ENCODE measurements at places on chromosomes 11 and 22.
A peak's percentile ranks its signal among the peaks of the same experiment; 100 is the strongest.

DNA sequence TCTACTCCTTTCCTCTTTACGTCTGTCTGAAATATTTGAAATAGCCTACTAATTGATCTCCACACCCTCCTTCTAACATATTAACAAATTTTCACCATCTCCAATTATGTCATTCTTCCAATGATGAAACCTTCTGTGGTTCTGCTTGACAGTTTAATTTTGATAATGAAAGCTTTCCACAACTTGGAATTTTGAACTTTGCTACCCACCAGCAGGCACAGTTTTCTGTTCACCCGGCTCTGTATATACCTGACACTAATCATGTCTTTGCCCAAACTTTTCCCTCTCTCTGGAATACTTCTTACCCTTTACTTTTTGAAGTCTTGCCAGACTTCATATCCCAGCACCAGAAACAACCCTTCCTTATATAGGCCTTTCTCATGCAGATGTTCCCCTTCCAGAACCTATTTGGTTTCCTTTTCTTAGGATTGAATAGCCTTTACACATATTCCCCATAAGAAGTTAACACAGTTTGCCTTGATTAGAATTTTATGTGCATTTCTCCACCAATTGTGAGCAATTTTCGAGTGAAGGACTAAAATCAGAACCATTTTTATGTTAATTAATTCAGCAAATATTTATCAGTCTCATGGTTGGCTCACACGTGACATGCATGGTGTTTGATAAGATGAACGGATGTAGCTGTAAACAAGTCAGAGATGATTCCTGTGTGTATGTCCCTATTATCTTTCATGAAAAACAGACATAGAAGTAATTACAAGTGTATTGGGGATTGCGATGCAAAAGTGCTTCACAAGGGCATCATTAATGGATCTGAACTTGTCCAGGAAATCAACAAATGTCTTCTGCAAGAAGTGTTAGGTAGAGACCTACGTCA lies 173.4 kb downstream of the ARHGAP42 start:
- DNase-seq = no peak

DNA sequence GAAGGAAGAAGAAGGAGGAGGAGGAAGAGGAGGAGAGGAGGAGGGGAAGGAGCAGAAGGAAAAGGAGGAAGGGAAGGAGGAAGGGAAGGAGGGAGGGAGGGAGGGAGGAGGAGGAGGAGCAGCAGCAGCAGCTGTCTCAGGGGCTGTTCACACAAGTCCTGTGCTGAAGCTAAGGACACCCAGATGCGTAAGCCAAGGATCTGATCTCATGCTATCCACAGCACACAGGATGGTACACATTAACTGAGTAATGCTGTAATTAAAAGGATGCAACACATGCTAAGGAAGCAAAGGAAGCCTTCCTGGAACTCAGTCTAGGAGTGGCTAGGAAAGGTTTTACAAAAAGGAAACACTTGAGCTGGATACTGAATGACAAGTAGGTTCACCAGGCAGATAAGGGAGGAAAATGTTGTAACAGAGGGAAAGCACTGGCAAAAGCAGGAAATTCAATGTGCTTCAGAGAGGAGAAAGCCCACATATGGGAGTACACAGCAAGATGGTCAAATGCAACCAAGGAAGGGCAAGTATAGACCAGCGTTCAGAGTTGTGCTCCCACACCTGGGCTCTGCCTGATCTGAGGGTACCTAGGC lies 32.0 kb downstream of the TRIM66 start:
- DNase-seq = no peak

GRCh38 chr11:8373519-8374432 lies 110.1 kb upstream of the LMO1 start:
- DNase-seq = no peak

- no peak for DNase-seq
These were observed 604 bp upstream of the GANAB start for GRCh38 chr11:62646825-62647608.

- DNase-seq = no peak
These were observed 923.3 kb downstream of the KCNA4 start for GRCh38 chr11:29093416-29094120.

DNA sequence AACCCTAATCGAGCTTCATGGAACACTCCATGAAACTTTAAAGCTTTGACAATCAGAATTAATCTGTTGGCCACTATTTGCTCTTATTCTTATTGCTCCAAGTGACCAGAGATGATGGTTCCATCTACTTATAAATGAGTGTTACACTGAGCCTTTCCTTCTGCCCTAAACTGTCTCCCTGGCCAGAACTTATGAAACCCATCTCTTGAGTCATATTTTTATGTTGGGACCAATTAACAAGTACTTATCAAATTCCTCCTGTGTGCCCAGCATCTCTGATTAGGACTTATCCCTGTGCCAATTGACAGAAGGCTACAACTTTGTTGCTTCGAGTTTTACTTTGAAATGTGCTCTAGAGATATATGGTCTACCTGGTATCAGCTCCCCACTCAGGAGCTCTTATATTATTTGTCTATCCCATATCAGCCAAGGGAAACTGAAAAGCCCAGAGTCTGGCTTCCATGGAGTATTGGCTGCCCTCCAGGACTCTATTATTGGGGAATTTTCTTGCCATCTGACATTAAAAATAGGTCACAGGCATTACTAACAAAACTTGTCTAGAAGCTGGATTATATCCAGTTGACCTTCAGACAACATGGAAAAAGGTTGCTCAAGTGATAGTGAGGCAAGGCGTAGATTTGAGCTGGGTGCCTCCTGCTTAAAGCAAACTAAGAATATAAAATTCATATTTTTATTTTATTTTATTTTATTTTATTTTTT lies 8.8 kb downstream of the KREMEN1 start:
- DNase-seq = no peak

DNA sequence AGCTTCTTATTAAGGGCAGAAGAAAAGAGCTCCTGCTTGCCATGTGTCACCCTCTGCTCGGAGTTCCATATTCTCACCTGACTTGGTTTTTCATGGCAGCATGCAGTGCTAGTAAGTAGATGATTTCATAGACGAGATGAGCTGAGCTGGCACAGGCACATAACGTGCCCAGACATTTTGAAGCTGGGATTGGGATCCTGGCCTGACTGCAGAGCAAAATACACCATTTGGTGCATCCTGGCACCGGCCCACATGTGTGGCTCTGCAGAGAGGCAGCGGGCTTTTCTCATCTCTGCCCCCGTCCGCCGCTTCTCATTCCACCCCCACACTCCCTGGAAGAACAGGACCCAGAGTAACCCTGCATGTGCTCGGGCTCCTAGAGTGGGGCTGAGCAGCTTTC lies 24.8 kb downstream of the FAM118A start:
- no peak for DNase-seq

GRCh38 chr11:69920345-69921127 lies 101.3 kb upstream of the FGF3 start:
- no peak for DNase-seq

- DNase-seq = no peak
These were observed 147.4 kb upstream of the TEAD1 start for GRCh38 chr11:12526789-12527188.

- DNase-seq = no peak
These were observed 33.8 kb upstream of the APOA1 start for GRCh38 chr11:116871248-116871647.

DNA sequence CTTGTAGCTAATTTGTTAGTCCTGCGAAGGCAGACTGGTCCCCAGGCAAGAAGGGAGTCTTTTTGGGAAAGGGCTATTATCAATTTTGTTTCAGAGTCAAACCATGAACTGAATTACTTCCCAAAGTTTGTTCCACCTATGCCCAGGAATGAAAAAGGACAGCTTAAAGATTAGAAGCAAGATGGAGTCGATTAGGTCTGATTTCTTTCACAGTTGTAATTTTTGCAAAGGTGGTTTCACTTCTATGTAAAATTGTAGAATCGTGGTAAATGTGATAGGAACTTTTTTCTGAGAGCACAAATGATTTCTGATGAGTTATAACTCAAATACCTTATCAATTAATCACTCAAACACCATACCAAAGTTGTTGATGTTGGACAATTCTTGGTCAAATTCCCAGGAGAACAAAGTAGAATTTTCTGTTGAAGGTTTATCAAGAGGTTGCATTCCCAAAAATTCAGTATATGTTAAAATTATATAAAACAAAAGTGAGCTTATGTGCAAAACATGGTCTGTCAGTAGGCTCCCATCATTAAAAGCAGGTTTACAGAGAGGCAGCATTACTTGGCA lies 2.9 kb upstream of the CTSC start:
- no peak for DNase-seq

- no peak for DNase-seq
These were observed 22.4 kb upstream of the APOBEC3A start for GRCh38 chr22:38935023-38935422.

- DNase-seq = no peak
These were observed 72.4 kb upstream of the TMEM45B start for GRCh38 chr11:129743112-129743815.

GRCh38 chr11:75516886-75517285 lies 8.9 kb downstream of the GDPD5 start:
- DNase-seq = no peak

GRCh38 chr11:29318134-29318845 lies 698.5 kb downstream of the KCNA4 start:
- no peak for DNase-seq

GRCh38 chr11:77081381-77081851 lies 14.6 kb downstream of the CAPN5 start:
- DNase-seq = peak; percentile 1

DNA sequence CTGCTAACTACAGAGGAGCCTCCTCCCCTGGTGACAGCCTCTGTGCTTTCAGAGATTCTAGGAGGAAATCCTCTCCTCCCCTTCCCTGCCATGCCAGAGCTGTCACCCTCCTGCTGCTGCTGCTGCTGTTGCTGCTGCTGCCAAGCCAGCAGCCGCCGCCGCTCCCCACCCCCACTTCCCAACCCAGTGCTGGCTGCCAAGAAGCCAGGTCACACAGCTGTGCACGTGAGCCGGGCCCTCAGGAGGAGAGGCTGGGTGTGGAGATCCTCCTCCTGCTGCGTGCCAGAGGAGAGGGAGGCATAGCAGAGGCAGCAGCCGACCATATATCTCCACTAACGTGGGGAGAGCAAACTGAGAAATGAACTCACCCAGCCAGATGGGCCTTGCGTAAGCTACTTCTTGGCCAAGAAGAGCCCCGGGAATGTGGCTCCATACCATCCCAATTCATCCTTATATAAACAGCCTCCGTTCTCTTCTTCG lies 12.4 kb downstream of the CRY2 start:
- peak; percentile 62 for DNase-seq

- DNase-seq = no peak
These were observed 30.7 kb downstream of the EHF start for GRCh38 chr11:34651551-34651950.

DNA sequence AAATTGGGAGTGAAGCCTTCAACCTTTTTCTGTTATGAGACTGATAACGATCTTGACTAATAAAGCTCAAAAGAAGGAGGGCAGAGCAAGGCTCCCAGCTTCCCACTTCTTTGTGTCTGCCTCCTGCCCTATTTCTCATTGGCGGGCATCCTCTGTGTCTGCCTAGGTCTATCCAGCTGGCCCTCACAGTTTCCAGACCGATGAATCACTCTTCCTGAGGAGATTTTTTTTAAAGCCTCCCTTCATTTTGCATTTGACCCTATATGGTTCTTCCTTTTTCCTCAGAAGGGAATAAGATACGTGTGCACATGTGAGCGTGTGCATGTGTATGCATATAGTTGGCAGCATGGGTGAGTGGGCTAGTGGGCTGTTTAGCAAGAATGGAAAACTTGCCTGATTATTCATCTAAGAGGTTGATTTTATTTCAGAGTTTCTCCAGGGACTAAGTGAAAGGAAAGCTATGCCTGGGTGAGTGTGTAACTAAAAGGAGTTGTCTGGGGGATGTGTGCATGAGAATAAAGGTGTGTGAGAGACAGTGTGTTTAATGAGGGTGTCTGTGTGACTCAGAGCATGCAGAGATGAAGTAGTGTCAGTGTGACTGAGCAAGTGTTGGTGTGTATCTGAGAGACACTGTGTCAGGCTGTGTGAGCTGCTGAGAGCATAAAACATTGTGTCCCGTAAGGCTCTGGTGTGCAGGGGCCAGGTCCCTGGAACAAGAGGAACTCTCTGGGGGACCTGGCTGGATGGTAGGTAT lies 12.2 kb downstream of the PHLDB1 start:
- peak; percentile 80 for DNase-seq

DNA sequence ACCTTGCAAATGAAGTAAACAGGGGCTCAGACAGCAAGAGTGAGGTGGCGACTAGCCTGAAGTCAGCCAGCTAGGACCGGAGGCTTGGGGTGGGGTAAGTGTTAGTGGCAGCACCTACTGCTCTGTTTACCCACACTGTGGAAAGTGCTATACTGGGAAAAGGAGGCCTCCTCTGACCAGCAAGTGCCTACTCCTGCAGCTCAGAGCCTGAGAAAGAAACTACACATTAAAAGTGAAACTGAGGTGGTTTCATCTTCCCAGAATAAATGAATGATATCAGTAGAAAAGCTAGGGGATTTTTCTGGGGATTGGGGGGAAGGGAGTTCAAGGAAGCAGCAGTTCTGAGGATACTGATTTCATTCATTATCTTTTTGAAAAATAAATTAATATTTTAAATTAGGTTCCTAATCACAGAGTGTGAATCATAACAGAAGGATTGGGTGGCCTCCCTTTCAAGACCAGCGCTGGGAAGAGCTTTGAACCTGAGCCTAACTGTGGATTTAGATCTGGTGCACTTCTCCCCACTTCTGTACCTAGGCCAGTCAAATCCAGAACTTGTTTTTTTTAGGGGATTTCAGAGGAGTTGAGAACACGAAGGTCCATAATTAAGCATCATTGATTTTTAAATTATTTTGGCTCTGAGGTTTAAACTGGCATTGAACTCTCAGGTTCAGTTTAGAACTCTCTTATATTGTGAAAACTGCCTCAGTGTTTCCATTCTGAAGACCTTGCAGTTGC lies 48.1 kb upstream of the GRAMD1B start:
- DNase-seq = no peak

GRCh38 chr11:64851831-64852351 lies 7.4 kb upstream of the CDC42BPG start:
- no peak for DNase-seq

GRCh38 chr11:104075091-104075490 lies 38.7 kb downstream of the DDI1 start:
- no peak for DNase-seq

- no peak for DNase-seq
These were observed 30.0 kb upstream of the CABP7 start for GRCh38 chr22:29689880-29690213.

GRCh38 chr11:134822897-134823296 lies 410.9 kb upstream of the B3GAT1 start:
- DNase-seq = no peak

GRCh38 chr11:96116376-96116775 lies 192.5 kb upstream of the MTMR2 start:
- DNase-seq = no peak

DNA sequence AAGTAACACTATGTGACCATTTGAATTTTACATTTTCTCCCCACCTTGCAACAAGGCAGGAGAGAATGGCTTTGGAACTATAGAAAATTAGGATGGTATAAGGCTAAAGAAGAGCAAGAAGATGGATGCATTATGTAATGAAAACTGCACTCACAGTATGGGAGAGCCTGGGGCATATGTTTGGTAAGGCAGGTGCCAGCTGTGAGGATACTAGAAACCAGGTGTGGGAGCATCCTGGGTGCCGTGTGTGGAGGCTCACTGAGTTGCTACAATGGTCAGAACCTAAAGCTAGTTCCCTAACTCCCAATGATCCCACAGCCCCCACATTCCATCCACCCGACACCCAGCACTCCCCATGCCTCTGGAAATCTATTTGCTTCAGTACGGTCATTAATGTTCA lies 42.9 kb downstream of the UBASH3B start:
- no peak for DNase-seq
